ENCODE measurements at places on chromosomes 2 and 18. TPM values are rescaled to one million over a fixed set of nuclear protein-coding genes. Genes with fewer than 3 reads are reported as not detected.
A peak's percentile ranks its signal among the peaks of the same experiment; 100 is the strongest.

- DNase-seq, result no peak
These were observed 15.5 kb downstream of the CACNB4 start for GRCh38 chr2:152083202-152083875.

- no peak for DNase-seq
These were observed 53.1 kb downstream of the DYSF start for GRCh38 chr2:71506222-71507153.

DNA sequence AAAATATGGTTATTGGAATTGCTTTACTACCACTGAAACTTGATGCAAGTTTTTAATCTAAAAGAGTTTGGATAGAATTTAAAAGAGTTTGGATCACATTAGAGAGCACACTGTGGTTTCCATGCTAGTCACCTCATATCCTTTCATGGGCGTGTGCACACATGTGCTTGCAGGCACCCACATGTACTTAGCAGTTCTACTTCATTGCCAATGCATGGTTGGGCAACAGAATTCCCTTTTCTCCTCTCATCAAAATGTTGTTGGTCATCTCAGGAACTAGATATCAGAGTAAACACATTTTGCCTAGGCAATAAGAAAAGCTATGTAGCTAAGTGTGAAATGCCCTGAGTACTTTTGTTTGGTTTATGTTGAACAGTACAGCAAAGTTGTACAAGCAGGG is 254.1 kb upstream of the RASGRP3 start:
- DNase-seq, result no peak

DNA sequence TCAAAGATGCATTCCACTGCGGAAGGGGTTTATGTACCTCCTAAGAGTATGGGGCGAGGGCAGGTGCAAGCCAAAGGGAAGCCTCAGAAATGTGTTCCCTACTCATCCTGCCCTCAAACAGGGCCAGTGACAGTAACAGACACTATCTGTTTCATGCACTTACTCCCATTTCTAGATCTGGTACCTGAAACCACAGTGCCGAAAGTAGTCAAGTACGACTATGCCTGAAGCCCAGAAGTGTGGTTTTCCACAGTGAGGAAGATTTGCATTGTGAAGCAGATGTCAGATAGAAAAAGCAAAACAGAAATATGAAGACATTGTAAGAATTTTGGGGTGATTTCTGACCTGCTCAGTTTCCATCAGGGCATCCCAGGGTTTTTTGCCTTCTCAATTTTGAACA is 748.7 kb downstream of the RNF144A start:
- no peak for DNase-seq

DNA sequence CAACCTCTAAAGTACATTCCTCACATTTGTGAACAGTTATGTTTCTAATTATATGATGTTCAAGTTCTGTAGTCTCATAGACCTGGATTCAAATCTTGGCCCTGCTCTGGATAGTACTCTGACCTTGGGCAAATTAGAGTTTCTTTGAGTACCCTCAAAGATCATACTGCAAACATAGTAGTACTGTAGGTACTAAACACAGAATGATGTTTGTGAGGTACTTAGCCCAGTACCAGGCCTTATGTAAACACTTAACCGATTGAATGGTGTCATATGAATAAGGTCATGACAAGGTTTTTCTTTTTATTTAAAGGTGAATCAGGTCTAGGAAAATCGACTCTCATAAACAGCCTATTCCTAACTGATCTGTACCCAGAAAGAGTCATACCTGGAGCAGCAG is 19.1 kb downstream of the SEPTIN2 start:
- DNase-seq, result no peak

GRCh38 chr2:217604527-217605194 is 398.1 kb downstream of the TNS1 start:
- no peak for DNase-seq

GRCh38 chr2:222479859-222480258 is 55.5 kb downstream of the SGPP2 start:
- no peak for DNase-seq

- peak; percentile 35 for DNase-seq
These were observed 37.3 kb downstream of the MTCL1 start for GRCh38 chr18:8742387-8743361.

DNA sequence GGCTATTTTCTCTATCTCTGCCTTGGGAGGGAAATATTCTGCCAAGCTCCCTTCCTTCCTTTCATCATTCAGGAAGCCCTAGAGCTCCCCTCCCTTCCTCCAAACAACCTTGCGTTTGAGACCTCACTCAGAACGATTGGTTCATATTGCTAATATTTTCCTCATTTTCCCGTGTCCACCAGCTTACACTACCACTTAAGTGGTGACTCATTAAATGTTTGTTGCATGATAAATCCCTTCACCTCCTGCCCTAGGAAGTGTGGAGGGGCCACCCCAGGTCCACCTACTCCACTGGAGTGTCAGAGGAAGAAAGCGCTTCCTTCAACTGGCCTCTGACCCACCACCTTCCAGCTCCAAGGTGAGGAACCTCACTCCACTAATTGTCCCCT is 2.3 kb upstream of the LPIN2 start:
- DNase-seq, result no peak

SPHKAP gene
- total RNA-seq, result not detected

DNA sequence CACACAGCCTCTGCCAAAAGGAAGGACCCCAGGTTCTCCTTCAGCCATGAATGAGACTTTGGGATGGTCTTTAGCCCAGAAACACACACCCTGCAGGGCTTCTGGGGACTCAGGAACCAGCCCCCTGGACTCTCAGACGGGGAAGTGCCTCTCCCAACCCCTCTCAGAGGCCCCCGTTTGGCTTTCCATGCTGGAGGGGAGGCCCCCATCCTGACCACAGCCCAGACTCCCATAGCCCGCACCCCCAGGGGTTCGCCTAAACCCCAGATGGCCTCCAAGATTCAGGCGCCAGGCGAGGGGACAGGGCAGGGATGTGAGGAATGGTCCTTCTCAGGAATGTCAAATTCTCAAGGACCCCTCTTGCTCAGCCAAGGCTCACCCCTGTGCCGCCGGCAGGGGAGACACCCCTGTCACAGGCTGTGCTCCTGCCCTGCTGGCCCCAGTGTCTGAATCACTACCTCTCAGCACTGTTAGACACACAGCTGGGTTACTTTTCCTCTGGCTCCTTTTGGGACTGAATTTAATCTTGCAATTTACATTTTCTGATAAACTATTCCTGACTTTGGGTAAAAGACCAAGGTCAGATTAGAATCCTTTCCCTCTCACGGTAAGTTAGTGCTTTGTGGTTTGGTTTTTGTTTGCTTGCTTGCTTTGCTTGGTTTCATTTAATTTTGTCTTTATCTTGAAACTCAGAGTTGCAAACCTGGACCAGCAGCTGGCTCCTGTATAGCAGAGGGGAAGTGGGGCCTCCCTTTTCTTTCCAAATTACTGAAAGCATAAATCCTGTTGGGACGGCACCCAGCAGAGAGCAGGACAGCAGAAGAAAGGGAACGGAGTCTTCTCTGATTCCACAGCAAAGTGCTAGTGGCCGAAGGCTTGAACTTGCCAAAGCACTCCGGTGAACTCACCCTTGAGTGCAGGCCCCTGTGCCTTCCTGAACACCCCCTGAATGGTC is 198.9 kb upstream of the RAB6C start:
- no peak for DNase-seq

NEU4 gene
- total RNA-seq, result 3.8 TPM

DNA sequence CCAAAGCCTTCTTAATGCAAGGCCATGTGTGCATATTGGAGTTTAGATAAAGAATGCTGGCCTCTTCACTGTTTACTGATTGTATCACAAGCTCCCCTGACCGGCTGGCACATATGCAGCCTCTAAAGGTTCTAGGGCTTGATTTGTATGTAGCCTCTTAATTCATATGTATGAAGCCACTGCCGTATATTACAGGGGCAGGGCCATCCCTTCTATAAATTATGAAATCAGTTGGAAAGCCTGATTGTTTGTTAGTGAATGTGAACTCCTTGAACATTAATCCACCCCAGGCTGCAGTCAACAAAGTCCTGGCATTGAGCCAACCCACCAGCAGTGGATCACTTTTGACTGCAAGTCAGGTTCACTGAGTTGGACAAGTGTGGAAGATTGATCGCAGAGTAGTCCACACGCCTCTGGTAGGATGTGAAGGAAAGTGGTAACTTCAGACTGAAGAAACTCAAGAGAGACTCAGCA is 61.6 kb upstream of the PARD3B start:
- DNase-seq, result no peak

DNA sequence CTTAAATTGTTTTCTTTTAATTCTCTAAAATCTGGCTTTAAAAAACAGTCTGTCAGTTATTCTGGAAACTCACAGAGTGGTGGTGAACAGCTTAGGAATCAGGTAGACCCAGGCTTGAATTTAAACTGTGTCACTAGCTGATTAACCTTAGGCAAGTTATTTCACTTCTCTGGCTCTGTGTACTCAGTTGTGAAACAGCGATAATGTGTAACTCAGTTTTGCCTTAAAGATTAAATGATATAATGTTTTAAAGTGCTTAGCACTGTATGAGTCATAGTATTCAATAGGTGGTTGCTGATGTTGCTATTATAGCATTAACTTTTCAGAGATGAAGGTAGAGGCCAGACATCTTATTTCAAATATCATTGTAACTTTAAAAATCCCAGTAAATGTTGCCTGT is 40.7 kb downstream of the PKP4 start:
- no peak for DNase-seq
